Right hindlimb (tissue), 1 donor: ENCODE measurements at places on chromosomes 1 and 21.

DNA sequence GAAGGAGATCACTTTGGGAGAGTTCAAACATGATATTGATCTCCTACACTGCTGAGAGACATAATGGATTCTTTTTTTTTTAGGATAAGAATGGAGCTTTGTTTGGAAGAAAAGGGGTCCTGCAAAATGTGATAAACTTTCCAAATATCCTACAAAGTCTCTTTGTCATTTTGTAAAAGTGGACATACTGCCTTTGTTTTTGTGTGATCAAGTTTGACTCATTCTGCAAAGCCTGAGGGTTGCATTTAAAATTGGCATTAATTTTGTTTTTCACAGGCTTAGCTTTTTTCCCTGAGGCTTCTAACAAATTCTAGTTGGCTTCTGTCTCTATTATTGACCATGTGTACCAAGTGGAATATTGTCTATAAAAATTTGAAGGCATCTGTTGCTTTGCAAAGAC is 113.2 kb downstream of the AK5 start:
- no peak for DNase-seq

DNA sequence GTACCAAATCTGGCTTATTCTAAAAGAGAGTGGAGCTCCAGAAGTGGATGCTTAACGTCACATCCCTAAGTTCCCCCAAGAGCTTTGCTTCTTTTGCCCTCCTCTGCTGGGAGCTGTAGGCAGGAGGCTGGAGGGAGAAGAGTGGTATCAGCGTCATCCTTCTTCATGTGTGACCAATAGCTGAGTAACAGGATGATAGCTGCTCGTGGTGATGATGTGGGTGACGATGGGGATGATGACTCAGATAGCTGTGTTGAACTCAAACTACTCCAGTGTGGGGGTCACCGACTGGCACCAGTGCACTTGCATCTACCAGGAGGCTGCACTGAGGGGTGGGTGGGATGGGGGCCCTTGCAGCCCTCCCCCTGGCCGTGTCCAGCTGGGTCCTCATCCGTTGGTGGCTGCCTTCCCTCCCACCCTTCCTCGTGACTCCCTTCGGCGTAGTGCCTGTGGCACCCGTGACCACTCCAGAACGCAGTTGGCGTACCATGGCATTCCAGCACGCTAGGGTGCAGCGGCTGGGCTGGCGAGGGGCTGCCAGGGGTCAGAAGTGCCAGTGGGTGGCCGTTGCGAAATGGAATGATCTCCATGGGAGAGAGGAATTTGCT is 1.1 kb downstream of the IGFN1 start:
- DNase-seq, result no peak

DNA sequence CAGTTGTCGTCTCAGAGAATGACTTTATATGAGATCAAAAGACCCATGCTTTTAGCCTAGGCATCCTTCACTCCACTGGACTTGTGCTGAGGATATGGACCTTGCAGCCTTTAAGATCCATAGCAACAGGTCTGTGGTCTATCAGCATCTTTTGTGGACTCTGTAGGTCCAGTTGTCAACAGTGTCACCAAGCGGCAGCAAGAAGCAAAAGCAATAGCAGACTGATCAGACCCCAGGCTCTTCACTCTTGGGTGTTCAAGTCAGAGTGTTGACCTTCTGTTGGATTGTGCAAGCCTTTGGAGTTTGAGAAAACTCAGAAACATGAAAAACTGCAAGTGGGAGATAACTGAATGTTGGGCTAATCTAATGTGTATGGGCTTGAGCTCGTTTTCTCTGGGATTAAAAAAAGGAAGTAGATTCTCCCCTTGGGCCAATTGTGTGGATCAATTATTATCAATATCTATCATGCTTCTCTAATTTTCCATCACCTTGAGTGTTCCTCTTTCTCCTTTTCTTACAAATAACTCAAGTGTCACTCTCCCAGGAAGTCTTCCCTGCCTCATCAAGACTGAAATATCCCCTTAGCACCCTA is 144.2 kb downstream of the LYPLAL1 start:
- no peak for DNase-seq

DNA sequence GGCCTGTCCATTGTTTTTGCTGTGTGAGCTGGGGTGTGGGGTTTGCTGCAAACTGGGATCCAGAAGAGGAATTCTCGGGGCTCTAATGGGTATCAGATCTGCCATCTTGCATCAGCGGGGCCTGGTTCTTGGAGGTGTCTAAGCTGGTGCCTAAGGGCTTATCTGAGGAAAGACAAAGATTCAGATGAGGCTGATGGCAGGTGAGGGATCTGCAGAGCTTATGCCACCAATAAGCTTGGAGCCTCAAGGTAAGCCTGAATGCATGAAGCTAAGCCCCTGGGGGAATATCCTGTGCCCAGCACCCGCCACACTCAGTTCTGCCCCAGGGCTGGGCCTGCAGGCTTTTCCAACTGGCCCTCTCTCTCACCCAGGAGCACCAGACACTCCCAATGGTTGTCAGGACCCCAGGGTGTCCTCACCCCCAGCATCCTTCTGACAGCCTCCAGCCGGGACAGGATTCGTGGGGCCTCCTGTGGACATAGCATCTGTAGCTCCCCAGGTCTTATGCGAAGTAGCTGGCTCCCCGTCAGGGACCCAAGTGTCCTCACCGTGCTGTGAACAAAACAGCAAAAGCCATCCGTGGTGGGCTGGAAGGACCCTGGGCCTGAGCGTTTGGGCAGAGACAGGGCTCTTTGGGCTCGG is 9.5 kb upstream of the GSTM3 start:
- no peak for DNase-seq

- DNase-seq, result peak; percentile 41
These were observed 9.9 kb upstream of the MAPKAPK2 start for GRCh38 chr1:206674745-206675175.

DNA sequence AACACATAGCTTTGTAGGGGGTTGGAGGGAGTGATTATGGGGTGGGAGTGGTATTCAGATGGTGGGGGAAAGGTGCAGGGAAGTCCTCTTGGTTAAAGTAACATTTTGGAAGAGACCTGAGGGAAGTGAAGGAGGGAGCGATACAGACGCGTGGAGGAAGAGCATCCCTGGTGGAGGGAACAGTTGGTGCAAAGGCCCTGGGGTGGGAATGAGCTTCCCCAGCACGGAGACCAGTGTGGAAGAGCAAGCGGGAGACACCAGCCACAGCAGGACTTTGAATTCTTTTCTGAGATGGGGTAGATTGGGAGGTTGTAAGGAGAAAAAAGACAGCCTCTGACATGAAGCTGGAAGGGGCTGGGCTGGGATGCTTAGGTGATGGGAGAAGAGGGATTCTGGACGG is 23.5 kb downstream of the DHRS3 start:
- no peak for DNase-seq

- DNase-seq, result no peak
These were observed 988 bp downstream of the SLC35A3 start for GRCh38 chr1:99970713-99971255.

DNA sequence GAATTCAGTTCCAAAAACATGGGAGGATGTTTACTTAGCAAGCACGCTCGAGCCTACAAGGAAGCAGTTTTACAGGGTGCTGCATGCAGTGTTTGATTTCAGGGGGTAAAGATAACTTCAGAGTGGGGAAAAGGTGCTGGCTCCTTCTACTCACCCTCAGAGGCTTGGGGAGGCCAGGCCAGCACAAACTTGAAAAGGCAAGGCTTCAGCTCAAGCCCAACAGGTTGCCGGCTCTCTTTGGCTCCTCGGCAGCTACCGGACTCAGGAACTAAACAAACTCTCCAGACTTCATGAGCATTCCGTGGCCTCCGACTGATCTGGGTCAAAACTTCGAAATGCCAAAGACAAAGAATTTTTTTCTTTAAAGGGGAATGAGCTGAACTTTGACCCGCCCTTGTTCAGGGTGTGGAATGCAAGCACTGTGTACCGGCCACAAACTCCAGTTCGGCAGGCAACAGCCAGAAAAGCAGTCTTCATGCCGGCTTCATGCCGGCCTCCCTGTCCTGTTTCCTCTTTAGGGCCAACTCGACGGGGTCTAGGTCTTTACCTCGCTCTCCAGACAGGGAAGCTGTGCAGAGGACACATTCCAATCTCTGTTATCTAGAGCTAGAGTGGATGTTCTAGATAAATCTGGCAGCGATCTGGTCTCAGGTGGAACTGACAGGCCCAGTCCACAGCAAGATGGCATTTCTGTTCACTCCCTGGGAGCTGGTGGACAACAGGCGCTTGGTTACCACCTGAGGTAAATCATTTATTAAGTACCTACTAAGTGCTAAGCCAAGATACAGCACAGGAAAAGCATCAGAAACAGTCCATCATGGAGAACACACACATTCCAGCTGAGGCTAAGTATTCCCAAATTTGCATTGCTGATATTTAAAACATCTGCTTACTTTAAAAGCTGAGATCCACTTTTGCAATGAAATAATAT is 75.0 kb downstream of the CD46 start:
- DNase-seq, result no peak

- no peak for DNase-seq
These were observed 20.6 kb downstream of the RUNX3 start for GRCh38 chr1:24909388-24909898.

GRCh38 chr1:187626056-187626455 is 797.3 kb downstream of the PLA2G4A start:
- DNase-seq, result no peak

GRCh38 chr1:223248770-223249140 is 105.7 kb upstream of the TLR5 start:
- no peak for DNase-seq

DNA sequence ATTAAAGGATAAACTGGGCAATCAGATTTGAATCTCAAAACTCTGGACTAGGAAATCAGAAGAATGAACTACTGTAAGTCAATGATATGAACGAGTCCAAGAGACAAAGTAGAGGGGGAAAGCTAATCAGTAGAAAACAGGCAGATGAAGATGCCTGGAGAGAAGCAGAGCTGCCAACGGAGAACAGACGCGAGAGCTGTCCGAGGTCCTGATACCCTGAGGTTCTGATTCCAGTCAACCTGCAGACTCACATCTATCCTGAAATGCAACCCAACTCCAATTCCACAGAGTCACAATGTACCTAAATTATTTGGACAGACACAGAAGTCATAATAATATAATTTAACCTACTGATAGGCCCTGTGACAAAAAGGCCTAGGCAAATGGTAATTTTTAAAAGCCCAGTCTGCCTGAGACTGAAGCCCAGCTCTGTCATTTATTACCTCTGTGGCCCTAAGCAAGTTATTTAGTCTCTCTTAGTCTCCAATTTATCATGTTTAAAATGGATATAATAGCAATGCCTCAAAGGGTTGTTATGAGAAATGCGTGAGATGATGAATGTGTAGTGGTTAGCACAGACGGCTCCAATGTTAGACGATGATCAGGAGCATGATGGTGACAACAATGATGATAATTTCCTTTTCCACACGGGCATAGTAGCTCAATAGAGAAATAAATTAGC is 33.4 kb downstream of the RGS7 start:
- DNase-seq, result peak; percentile 50

DNA sequence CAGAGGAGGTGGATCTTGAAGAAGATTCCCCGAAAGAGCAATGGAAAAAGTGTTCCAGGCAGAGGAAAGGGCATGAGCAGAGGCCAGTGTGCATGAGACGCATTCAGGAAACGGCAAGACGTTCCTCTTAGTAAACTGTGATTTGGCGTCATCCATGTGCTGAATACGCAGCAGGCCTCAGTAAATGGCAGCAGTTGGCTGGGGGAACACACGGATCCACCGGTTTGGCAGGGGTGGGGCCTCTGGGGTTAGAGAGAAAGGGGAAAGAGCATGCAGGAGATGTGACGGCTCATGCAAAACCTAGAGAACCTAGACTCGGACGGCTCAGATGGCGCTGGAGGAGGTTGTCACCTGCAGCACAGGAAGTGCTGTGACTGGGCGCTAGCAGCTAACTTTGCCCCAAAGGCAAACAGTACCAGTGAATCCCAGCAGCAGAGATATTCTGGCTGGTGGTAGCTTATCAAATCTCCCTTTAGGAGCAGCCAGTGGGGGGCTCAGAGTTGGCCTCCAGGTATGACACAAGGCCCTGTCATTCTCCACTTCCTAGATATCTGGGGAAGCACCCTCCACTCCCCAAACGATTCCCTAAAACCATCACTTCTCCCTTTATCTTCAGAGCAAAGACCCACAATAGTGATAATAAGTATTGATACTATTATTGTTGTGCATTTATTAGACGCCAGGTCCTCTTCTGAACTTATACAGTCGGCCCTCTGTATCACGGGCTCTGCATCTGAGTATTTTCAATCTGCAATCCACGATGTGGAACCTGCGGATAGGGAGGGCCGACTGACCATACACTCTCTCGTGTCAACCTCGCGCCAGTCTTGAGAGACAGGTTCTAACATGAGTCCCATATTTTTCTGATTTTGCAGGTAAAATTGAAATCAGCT is 7.6 kb downstream of the LAPTM5 start:
- no peak for DNase-seq

- no peak for DNase-seq
These were observed 6.3 kb downstream of the NGF start for GRCh38 chr1:115331558-115332331.

- DNase-seq, result no peak
These were observed 250.9 kb upstream of the SGIP1 start for GRCh38 chr1:66282891-66283621.

GRCh38 chr1:244319283-244320132 is 132.2 kb downstream of the ADSS2 start:
- no peak for DNase-seq

- DNase-seq, result no peak
These were observed 49.6 kb upstream of the KCTD3 start for GRCh38 chr1:215517441-215517891.

GRCh38 chr1:227726318-227726717 is 8.8 kb downstream of the JMJD4 start:
- no peak for DNase-seq

GRCh38 chr1:47521034-47521881 is 83.4 kb downstream of the FOXD2 start:
- no peak for DNase-seq

GRCh38 chr1:50582346-50582745 is 159.1 kb upstream of the DMRTA2 start:
- DNase-seq, result no peak

GRCh38 chr1:9388335-9389180 is 95.9 kb downstream of the SPSB1 start:
- DNase-seq, result no peak

- no peak for DNase-seq
These were observed 105.0 kb upstream of the SPAG17 start for GRCh38 chr1:118290046-118290445.

- no peak for DNase-seq
These were observed 8.0 kb downstream of the HJV start for GRCh38 chr1:146013559-146013922.

GRCh38 chr1:168112673-168113305 is 23.9 kb downstream of the GPR161 start:
- DNase-seq, result no peak

DNA sequence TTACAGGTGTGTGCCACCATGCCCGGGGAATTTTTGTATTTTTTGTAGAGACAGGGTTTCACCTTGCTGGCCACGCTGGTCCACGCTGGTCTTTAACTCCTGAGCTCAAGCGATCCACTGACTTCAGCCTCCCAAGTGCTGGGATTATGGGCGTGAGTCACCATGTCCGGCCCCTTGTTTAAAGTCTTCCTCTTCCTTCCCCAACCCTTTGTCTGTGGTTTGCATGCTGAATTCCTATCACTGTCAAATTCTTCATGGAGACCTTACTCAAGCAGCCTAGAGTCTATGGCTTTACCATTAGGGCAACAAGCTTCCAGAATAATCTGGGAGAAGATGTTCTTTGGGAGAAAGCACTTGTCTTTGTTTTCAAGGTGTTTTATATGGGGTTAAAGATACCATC is 34.7 kb downstream of the B3GALT5 start:
- no peak for DNase-seq
